NCI-H2081 treated with DMSO at 0.1 percent for 48 hours (cell line): ENCODE measurements at places on chromosomes 11 and 22.

DNA sequence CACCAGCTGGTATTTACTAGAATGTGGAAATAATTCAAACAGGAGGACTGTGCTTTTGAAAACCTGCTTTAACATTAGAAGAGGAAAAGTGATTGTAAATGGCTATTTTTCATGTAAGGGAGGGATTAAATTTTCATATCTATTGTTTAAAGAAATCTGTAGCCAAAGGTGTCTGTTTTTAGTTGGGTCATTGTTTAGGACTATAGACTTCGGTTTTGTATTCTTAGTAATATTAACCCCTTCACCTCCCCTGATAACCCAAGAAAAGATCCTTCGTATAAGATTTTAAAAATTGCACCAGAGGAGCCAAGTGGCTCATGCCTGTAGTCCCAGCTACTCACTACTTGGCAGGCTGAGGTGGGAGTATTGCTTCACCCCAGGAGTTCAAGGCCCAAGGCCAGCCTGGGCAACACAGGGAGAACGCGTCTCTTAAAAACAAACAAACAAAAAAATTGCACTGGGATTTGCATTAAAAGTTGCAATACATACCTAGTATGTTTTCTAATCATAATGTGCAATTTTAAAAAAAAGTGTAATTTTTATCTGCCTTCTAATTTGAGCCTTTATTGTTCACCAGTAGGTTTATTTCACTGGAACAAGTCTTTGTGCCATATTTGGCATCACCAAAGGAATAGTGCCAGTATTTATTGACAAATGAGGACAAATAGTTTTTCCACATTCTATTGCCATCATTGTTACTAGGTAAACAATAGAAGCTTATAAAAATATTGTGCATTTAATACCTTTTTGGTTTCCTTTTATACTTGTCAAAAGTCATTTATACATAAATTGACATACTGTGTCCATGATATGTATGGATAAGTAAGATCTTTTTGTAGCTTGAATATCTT, 34.3 kb downstream of the MTMR3 start:
- no peak for DNase-seq

- DNase-seq, result no peak
These were observed 49.7 kb upstream of the CECR2 start for GRCh38 chr22:17319546-17319945.

DNA sequence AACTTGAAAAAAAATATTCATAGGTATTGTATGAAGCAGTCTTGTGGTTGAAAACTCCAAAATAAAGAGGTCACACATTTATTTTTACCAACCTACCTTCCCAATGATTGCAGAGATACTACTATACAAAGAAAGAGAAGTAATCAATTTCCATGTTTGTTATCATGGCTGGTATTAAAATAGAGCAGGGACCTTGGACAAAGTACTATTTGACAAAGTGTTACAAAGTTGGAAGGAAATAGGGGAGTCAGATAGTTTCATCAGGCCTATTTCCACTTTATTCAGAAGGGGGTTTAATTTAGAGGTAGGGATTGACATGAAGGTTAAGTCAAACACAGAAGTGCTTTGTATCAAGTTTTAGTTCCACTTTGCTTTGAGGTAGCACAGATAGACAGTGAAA, 34.4 kb upstream of the KIRREL3 start:
- no peak for DNase-seq

- DNase-seq, result no peak
These were observed 1.1 kb upstream of the PITPNB start for GRCh38 chr22:27919942-27920755.

DNA sequence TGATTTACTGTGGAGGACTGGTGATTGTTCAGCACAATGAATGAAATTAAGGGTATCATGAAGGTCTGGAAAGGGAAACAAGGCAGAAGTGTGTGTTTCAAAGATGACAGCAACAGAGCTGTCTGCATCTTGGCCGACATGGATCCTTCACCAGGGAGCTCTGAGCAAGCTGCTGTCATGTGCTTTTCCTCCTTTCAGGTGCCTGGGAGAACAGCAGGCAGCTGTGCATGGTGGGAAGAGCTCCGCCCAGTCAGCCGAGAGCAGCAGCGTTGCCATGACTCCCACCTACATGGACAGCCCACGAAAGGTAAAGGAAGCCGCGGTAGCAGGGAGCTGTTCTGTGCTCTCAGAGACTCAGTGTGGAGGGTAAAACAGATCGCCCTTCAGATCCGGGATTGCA, 87.1 kb upstream of the YWHAH start:
- peak; percentile 65 for DNase-seq

GRCh38 chr11:10750838-10751580, at the start of gene CTR9:
CTR9 (plus strand) TSS chr11:10751246; CDS start chr11:10751413, 167 bp downstream.
- peak; percentile 94 for DNase-seq

DNA sequence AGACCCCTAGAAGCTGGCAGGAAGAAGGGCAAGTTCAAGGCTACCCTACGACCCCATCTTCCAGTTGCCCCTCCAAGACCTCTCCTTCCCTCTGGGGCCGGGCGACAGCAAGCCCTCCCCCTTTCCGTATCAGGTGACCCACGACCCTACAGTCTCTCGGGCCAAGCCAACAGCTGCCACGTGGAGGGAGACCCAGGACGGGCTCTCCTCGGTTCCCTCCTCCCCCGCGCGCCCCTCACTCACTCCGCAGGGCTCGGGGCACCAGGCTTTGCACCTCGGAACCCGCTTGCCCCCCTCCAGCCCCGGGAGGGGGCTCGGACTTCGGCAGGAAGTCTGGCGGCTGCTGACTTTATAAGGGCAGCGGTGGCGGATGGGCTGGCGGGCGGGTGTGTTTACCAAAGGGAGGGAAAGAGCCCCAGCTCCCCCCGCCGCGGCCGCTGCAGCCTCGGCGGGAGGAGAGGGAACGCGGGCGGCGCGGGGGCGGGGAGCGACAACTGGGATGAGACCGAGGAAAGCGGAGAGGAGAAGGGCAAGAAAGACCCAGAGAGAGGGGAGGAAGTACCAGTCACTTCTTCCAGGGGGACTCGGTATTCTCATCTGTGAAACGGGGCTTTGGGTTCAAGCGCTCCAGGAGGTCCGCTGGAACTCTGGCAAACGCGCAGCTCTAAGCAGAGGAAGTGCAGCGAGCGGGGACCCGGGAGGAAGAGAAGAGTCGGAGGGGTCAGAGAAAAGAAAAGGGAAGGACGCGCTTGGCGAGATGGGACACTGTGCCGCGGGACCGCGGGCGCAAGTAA, 767 bp downstream of the SLC43A1 start:
- DNase-seq, result no peak

GRCh38 chr22:29040385-29041275, 21.0 kb downstream of the C22orf31 start:
- DNase-seq, result no peak

GRCh38 chr11:124518989-124519451, 24.4 kb downstream of the OR8B12 start:
- DNase-seq, result no peak
